ENCODE measurements at places on chromosomes 3 and 15.

DNA sequence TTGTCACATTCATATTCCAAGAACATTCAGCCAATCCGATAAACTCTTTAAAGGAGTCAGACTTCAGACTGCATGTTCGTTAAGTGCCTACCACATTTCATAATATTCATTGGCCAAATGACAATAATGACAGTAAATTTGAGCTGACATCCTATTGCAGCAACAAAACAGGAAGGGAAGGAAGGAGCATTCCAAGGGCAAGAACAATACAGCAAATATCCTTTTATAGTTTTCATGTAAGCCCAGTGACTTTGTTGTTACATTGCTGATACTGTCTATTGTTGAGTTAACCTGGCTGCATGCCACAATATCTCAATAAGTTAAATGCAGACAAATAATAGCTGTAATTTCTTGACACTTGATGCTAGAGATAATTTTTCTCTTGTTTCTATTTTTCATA lies 16.4 kb upstream of the CBLB start:
- DNase-seq: no peak

DNA sequence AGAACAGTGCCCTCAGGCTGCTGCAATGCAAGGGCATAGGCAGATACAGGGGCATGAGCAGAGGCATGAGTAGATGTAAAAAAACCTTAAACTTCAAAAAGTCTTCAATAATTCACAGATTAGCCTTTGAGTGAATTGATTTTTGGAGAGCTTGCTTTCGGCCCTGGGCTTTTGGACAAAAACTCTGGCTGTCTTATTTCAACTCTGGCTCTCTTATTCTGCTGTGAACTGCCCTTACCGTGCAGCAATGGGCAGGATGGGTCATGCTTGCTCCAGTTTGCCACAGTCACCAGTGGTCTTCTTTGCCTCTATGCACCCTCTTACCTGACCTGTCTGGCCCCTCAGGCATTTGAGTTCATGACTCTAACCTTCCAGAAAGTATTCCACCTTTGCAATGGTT lies 555.7 kb downstream of the MAGI1 start:
- DNase-seq: no peak

DNA sequence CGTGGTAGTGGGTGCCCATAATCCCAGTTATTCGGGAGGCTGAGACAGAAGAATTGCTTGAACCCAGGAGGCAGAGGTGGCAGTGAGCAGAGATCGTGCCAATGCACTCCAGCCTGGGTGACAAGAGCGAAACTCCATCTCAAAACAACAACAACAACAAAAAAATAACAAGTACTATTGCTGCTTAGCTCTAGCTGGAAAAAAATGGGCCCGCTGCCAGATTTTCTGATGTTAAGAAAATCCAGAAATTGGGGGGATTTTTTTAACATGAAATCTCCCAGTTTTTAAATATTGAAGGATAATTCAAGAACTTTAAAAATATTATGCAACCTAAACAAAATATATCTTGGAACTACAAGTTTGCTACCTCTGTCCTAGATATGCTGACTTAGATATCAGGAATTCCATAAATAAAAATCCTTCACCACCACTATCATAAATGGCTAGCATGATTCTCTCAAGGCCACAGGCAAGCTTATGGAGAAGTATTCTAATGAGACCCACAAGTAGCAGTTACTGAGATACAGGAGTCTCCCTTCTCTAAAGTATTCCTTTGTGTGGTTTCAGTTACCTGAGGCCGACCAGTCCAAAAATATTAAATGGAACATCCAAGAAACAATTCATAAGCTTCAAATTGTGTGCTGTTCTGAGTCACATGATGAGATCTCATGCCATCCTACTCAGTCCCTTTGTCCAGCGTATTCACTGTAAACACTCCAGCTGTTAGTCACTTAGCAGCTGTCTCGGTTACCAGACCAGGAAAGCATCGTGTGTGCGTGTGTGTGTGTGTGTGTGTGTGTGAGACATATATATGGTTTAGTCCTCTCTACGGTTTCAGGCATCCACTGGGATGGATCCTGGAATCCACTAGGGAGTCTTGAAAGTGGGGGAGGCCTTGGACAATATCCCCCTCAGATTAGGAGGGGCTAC lies 277.2 kb downstream of the TBL1XR1 start:
- DNase-seq: no peak

DNA sequence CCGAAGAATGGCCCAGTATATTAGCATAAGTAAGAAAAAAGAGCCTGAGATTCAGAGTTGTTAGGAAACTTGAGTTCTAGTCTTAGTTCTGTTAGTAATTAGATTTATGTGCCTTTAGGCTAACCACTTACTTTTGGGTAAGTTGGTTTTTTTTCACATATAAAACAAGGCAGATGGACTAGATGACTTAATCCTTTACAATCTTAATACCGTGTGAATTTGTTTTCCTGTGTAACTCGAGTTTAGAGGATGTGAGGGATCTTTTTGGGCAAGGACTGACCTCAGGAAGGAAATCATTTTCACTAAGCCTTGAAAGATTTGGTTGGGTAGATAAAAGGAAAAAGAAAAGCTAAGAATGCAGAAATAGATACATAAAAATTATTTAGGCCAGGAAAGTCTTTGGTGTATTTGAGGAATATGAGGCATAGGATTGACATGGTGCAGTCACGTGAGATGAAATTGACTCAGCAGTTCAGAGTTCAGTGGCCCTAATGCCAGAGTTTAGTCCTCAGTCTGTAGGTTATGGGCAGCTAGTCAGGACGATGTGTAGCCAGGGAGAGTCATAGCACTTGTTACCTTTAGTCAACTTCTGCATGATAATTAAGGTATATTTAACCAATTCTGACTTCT lies 34.6 kb downstream of the PAK2 start:
- no peak for DNase-seq

GRCh38 chr15:59116141-59116540 lies 11.2 kb downstream of the CCNB2 start:
- DNase-seq: no peak

DNA sequence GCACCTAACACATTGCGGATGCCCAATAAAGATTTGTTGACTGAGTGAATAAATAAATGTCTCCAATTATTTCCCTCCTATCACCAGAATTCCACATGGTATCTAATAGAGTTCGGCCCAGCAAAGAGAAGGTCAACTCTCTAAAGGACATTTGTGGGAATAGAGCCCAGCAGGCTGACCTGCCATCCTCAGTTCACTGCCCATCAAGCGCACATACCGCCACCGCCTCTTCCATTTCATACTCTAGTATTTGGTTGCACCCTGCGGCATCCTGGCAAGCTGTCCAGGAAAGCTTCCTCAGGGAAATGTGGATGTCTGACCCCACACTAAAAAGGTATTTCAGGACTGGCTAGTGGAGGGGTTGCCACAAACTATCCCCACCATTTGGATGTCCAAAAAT lies 29.8 kb upstream of the DLG1 start:
- DNase-seq: no peak

DNA sequence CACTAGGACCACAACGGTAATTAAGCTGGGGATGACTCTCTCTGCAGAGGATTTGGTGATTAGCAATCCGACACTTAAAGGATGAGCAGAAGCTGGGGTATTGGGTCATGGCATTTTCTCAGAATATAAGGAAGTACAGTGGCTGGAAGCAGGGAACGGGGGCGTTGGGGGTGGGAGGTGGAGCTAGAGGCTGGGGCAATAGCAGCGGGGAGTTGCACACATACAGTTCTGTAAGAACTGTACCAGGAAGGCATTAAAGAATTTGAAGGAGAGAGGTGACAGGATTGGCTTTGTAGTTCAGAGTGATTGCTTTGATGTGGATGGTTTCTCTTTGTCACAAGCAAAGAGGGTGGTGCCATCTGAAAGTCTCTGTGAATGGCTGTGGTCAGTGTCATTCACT lies 28.2 kb downstream of the PSMD6 start:
- DNase-seq: no peak

DNA sequence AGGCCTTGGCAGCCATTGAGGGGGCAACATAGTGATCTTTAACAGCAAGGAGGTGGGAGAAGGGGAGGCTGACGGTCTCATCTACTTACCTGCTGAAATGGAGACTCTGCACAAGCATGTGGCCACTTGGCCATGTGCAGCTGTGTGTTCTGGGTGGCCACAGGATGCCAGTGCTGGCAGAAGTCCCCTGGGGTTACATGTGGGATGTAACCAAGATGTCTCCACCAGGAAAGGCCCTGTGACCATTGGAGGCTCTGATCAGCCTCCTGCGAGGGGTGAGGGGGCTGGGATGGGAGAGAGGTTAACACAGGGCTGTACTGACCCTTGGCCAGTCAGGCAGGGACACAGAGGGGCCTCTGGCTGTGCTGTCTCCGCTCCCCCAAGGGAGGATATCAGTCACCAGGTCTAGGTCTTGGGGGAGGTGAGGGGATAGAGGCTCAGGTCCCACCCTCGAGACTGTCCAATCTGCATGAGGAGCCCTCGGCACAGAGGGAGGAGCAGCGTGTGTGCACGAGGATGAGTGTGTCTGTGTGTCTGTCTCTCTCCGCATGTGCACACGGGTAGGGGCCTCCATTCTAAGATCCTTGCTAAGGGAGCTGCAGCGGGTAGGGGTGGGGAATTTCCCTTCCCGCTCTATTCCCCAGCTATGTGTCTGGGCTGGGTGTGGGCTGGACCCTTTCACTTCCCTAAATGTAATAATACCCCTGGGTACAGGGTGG lies 19.5 kb downstream of the PRKCD start:
- no peak for DNase-seq

DNA sequence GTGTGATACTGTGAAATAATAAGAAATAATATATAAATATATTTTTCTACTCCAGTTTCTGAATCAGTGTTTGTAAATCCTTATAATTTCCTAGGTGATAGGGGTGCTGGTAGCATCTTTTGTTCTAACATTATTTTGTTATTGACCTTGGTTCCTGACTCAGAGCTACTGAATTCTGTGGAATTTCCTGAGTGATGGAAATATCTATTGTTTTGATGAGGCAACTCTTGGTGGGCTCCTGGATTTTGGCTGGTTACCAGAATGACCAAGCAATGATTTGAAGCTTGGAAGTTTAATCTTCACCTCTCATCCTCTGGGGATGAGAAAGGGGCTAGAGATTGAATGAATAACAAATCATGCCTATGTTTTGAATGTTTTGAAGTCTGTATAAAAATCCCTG lies 377.3 kb downstream of the LPP start:
- DNase-seq: no peak

- DNase-seq: no peak
Observed at GRCh38 chr3:49724586-49724985, 835 bp upstream of the GMPPB start.

- DNase-seq: no peak
Observed at GRCh38 chr3:127226457-127226856, 33.5 kb downstream of the PRR23E start.

- DNase-seq: no peak
Observed at GRCh38 chr15:41495736-41496599, 2.3 kb downstream of the ITPKA start.

DNA sequence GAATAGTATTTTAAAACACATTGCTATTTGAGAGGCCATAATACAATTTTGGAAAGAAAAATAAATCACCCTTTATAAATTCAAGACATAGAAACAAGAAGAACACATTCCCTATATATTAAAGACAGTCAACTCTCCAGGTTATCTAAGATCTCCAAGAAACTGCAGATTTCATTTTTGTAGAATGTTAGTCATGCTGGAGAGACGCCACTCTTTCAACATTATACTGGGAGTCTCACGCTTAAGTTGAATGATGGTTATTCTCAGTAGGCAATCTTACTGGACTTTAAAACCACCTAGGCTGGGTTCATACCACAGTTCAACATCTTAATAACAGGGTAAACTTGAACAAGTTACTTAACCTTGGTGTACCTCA lies 3.6 kb upstream of the CHRM5 start:
- no peak for DNase-seq

GRCh38 chr15:36996538-36997181 lies 103.7 kb downstream of the MEIS2 start:
- no peak for DNase-seq

DNA sequence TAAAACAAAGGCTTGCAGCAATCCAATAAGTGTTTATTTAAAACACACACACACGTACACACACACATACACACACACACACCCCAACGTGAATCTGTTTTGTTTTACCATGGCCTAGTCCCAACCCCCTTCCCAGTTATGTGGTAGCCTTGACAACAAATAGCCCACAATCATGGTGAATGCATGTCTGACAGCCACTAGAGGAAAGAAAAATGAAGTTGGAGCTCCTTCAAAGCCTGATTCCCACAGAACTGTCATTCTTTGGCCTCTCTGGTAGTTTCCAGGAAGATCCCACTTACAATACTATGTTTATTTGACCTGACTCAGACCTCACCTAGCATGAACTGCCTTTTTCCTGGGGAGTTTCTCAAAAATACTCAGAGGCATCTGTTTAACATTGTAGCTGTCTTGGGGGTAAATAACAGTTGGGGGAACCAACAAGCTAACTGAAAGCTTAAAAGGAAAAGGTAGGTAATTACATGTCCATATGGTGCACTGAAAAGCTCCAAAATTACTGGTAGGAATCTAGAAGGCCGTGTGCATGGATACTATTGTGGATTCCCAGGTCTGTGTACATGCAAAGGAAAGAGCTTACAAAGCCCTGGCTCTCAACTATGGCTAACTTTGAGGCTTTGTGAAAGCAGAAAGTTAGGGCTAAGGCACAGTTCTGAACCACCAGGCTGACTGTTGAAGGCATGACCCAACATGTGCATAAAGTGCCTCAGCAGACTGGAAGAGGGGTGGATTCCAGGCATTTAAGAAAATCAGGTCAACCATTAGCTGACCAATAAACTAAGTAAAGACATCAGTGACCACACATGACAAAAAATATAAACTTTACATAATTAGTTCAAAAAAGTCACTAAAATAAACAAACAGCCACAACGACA lies 65.3 kb downstream of the FAIM start:
- no peak for DNase-seq

DNA sequence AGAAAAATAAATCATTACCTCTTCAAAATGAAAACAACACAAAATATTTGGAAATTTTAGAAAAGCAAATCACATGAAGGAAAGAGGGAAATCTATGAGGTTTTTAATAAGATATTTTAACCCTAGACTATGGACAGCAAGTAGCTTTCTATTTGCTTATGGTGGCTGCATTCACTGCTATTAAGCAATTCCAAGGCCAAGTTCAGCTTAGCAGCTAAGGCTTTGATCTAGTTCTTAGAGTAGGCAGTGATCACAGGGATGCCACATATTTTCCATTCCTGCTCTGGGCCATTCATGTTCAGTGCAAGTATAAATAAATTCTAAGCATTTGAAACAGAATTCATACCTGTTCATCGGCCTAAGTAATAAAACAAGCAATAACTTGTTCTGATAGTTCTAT lies 235.3 kb downstream of the CDIN1 start:
- DNase-seq: no peak

- no peak for DNase-seq
Observed at GRCh38 chr3:23698652-23699313, 107.0 kb upstream of the UBE2E1 start.

DNA sequence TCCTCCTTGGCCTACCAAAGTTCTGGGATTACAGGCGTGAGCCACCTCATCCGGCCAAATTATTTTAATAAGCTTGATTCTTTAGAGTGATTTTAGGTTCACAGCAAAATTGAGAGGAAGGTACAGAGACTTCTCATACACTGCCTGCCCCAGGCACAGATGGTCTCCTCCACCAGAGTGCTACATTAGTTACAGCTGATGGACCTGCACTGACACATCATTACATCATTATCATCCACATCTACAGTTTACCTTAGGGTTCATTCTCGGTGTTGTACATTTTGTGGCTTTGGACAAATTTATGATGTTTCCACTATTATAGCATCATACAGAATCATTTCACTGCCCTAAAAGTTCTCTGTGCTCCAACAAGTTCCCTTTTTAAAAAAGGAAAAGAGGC lies 4.4 kb upstream of the VPS8 start:
- DNase-seq: no peak

GRCh38 chr3:131564812-131565211 lies 62.0 kb upstream of the MRPL3 start:
- no peak for DNase-seq
